Right renal cortex interstitium (tissue), 3 donors: ENCODE measurements at places on chromosomes 13 and 19.

DNA sequence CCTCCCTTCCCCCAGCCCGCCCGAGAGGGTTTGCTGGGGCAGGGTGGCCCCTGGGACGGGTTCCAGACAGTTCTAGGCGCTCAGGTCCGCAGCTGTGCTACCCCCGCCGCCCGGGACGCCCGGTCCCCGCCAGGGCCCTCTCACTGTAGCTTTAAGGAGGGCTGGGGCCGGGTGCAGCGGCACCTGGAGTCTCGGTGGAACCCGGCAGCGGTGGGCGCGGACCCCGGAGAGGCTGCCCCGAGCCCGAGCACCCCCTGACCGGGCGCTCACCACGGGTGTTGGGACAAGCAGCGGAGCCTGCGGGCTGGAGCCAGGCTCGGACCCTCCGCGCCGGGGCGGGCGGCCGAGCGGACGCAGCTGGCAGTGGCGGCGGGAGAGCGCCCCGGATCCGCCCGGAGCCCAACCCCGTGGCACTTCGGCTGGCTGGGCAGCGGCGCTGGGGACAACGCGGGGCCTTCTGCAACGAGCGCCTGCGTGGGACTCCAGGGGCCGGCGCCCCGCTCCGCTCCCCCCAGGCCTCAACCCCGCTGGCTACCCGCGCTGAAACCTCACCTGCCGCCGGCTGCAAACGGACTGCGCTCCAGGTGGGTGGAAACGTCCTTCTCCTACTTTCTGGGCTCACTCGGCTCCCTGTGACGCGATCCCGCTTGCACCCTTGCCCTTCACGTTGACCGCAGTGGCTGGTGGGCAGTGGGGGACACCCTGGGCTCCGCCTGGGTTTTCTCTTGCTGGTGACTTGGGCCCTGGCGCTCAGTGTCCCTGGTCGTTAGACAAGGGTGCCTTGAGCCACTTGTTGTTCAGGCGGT lies 81.1 kb downstream of the ZNF429 start:
- no peak for DNase-seq

- DNase-seq = no peak
These were observed 1.0 kb downstream of the CACNA1A start for GRCh38 chr19:13505164-13505695.

GRCh38 chr13:72290962-72291681 lies 424.1 kb upstream of the DACH1 start:
- no peak for DNase-seq

DNA sequence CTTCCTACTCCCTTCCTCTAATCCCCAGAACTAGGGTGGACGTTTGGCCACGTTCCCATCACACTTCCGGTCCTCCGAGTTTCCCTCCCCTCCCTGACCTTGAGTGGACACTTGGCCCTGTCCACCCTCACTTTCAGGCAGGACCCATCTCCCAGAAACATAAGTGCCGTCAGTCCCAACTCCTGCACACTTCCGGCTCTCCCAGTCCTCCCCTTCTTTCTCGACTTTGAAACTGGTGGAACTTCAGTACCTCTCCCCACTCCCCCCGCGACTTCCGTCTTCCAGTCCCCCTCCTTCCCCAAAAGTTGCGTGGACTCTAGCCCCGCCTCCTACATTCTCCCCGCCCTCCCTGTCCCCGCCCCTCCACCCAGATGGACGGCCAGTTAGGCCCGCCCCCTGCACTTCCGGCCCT lies 278 bp upstream of the ZNF274 start:
- DNase-seq = no peak

DNA sequence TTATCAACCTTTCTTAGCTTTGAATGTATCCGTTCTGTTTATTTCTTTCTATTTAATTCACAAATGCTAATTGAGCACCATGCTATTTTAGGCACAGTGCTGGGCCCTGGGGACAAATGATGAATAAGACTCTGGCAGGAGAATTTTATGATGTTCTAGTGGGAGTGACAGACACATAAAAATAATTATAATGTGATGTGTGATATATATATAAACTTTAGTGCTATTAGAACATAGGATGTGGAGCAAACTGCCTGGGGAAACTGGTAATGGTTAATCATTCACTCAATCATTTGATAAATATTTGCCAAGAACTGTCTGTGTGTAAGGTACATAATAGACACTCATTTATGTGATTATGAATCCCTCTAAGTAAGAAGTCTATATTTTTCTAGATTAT lies 50.7 kb upstream of the FRY start:
- DNase-seq = no peak
